ENCODE measurements at places on chromosomes 12 and 14.

DNA sequence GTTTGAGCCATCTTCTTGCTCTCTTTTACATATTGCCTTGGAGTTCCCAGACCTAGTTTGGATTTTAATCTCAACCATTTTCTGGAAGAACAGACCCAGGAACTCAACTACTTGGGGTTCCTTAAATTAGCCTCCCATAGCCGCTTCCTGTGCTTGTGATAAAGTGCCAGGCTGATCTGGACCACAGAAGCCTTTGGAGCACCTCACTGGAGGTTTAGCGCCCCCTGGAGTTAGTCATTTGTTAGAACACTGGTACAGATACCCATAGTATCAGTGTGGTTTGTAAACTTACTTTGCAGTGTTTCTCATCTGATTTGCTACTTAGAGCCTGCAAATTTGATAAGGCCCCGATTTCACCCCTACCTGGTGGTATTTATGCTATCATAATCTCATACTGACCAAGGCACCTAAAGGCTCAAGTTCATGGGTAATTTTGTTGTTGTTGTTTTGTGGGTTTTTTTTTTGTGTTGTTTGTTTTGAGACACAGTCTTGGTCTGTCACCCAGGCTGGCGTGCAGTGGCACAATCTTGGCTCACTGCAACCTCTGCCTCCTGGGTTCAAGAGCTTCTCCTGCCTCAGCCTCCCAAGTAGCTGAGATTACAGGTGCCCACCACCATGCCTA, 3.7 kb downstream of the UNC119B start:
- peak; percentile 86 for DNase-seq

GRCh38 chr14:21840765-21841164, 167.1 kb upstream of the OR4E1 start:
- no peak for DNase-seq

- no peak for DNase-seq
These were observed 66.8 kb downstream of the MOK start for GRCh38 chr14:102238131-102238530.

GRCh38 chr12:14976658-14977057, 3.8 kb downstream of the PDE6H start:
- no peak for DNase-seq

DNA sequence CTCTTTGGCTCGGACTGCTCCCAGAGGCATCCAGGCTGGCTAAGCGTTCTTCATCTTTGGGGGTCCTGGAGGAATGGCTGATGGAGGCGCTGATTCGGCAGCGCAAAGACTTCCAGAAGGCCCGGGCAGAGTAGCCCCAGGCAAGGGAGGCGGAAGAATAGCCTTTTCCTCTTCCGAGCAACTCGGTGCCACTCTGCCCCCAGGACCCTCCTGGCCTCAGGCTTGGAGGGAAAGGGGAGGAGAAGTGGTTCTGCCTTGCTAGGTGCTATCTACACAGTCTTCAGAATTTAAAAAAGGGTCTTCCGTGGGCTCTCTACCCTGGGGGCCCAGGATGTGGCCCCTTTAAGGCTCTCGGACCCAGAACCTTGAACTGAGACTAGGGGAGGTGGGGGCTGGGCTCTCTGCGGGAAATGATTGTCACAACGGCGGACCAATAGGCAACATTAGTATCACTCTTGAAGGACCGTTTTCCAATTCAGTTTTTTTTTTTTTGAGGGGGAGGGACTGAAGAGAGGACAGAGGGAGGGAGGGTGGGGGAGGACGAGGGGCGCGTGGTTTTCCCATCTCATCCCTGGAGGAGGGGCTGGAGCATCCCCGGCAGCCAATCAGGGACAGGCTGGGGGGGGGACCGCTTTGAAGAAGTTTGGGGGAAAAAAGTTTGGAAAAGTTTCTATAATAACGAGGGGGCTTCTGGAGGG, at the start of gene NFATC4:
Gene NFATC4 (plus strand): TSS at position 671 of the 698 bp plus-strand sequence. CDS start 157 bp downstream, outside the sequence.
- peak; percentile 95 for DNase-seq

- DNase-seq, result no peak
These were observed 25.9 kb downstream of the TCHP start for GRCh38 chr12:109926016-109926415.

DNA sequence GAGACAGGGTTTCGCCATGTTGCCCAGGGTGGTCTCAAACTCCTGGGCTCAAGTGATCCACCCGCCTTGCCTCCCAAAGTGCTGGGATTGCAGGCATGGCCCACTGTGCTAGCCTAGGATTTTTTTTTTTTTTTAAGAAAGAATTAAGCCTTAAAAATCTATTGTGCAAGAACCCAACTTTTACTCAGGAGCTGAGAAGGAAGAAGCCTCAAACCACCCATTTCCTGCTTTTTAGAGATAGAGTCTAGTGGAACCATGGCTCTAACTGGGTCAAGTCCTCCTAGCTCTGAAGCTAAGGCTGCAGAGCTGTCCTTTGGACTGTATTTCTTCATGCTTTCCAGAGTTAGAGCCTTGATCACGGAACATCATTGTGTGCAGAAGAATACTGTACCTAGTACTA, 1.3 kb upstream of the TSFM start:
- no peak for DNase-seq

DNA sequence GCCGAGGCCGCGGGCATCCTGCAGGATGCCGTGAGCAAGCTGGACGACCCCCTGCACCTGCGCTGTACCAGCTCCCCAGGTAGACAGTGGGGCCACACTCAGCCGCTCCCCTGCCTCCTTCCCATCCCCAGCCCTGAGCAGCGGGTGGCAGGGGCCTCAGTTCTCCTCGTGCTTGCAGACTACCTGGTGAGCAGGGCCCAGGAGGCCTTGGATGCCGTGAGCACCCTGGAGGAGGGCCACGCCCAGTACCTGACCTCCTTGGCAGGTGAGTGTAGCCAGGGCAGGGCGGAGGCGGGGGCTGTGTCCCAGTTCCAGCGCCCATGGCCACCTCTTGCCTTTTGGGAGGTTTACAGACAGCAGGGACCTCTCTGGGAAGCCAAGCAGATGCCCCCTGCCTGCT, 22.9 kb downstream of the HIP1R start:
- DNase-seq, result no peak

GRCh38 chr14:92039063-92039718, 668 bp downstream of the TRIP11 start:
- DNase-seq, result no peak

- no peak for DNase-seq
These were observed 203.6 kb downstream of the NUAK1 start for GRCh38 chr12:105935106-105935505.

DNA sequence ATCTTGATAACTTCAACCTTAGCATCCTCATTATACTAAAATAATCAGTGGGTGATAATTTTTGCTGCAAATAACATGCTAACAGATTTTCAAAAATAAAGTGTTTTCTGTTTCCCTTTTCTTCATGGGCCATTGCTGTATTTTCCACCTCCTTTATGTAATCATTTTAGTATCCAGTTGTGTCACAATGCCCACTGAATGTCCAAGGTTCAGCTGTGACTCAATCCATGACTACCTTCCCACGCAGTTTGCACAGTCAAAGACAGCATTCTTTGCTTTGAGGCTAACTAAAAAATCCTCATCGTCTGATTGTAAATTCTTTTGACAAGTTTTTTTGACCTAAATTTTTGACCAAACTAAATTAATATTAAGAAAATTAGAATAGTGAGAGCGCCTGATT, 474.1 kb downstream of the FLRT2 start:
- DNase-seq, result no peak

DNA sequence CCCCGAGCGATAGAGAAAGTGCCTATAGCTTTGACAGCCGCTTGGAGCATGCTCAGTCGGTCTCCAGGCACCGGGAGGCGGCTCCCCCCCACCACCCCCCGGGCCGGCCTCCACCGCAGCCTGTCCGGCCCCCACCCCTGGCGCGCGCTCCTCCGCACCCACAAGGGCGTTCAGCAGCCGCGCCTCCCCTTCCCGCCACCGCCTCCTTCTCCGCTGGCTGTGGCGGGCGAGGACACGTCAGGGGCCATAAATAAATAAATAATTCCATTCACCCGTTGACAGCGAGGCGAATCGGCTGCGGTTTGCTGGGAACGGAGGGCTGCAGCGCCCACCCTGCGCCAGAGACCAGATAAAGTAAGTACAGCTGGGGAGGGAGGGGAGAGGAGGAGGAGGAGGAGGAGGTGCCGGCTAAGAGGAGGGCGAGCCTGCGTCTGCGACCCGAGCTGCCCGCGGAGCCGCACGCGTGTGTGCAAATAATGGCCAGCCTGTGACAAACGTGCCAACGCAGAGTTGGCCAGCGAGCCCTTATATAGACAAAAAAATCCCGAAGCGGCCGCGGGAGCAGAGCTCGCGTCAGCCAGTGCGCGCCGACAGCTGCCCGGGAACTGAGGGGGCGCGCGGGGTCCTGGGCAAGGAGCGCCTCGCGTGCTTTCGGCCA, at the start of gene SLC16A7:
Gene SLC16A7 (plus strand): TSS at position 147 of the 658 bp plus-strand sequence. CDS start 108,773 bp downstream, outside the sequence.
- DNase-seq, result peak; percentile 95

GRCh38 chr14:81187832-81188522, 32.8 kb downstream of the GTF2A1 start:
- no peak for DNase-seq

DNA sequence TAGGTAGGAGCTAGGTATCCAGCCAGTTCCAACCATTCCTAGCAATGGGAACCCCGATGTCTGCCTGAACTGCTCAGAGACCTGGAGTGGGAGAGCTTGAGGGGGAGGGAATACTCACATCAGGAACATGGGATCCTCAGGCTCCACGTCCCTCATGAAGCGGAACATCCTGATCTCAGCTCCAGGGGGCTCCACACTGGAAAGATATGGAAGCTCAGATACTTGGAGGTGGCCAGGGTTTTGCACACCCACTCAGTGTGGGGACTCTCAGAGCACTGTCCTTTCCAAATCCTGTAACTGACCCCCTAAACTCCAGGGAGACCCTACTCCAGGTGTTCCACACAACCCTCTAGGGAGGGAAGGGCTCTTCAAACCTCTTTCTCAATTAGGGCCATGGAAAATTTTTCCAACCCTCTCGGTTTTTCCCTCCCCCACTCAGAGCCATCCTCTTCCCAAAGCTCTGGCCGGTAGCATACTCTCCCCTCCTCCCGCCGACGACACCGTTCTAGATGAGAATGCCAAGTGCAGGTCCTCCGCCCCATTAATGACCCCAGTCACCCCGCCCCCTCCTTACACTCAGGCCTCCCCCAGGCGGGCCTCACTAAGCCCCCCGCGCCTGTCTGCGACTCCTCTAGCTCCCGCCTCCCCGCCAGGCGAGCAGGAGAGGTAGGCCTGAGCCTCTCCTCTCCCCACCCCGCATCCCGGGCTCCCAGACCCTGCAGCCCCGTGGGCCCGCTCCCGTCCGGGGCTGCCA, 597 bp downstream of the MLF2 start:
- peak; percentile 82 for DNase-seq

GRCh38 chr14:64722842-64723447, 18.7 kb downstream of the PLEKHG3 start:
- DNase-seq, result peak; percentile 41

DNA sequence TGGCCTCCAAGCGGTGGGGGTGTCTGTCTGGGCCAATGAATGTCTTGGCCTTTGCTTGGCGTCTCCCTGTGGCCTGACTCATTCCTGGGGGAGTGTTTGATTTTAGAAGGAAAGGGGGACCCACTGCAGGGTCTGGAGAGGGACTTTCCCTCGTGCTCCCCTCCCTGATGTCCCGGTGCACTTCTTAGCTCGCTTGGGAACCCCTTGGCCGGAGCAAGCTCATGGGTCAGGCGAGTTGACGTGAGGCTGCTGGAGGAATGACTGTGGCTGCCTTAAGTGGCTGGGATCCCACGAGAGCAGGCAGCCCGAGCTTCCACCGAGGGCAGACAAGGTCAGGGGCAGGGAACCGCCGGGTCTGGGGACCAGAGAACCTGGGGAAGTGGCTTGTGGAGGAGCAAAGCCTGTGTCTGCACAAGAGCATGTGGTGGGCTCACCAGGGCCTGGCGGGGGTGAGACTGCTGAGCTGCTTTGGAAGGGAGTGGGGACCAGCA, 218.4 kb upstream of the C14orf180 start:
- DNase-seq, result peak; percentile 40

- peak; percentile 56 for DNase-seq
These were observed 27.2 kb downstream of the DDX51 start for GRCh38 chr12:132116709-132117557.
